Activated CD8-positive, alpha-beta memory T cell treated with anti-CD3 and anti-CD28 coated beads for 4 hours (primary cell): ENCODE measurements at places on chromosomes 2 and 18.

GRCh38 chr2:165007161-165007744 lies 51.9 kb upstream of the SLC38A11 start:
- no peak for DNase-seq

DNA sequence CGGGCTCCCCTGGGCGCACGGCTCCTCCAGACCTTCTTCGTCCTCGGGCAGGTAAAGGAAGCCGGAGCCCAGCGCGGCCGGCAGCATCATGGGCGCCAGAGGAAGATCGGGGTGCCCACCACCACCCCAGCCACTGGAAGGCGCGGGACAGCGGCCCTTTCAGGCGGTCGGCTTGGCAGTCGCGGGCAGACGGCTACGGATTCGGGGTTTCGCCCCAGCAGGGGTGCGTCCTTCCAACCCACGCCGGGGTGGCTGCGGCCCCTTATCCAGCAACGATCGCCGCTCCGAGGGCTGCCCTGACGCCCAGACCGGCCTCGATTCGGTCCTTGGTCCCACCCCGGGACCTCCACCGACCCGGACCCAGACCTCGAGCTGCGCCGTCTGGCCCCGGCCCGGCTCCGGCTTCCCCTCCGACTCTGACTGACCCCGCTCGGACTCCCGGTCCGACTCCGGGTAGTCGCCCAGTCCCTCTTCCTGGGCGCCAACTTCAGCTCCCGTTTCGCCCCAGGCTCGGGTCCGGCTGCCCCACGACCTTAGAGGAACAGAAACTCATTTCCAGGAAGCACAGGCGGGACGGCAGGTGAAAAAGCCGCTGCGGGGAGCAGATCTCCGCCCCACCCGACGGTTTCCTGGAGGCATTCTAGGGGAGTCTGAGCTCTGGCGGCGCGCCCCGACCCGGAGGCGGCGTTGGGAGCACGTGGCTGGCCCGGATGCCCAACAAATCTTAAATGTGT lies 30.2 kb upstream of the SSB start:
- peak; percentile 13 for DNase-seq

GRCh38 chr2:126399001-126399400 lies 257.0 kb upstream of the GYPC start:
- no peak for DNase-seq

- DNase-seq, result no peak
Measured at GRCh38 chr2:221775096-221775495, 203.0 kb upstream of the EPHA4 start.

DNA sequence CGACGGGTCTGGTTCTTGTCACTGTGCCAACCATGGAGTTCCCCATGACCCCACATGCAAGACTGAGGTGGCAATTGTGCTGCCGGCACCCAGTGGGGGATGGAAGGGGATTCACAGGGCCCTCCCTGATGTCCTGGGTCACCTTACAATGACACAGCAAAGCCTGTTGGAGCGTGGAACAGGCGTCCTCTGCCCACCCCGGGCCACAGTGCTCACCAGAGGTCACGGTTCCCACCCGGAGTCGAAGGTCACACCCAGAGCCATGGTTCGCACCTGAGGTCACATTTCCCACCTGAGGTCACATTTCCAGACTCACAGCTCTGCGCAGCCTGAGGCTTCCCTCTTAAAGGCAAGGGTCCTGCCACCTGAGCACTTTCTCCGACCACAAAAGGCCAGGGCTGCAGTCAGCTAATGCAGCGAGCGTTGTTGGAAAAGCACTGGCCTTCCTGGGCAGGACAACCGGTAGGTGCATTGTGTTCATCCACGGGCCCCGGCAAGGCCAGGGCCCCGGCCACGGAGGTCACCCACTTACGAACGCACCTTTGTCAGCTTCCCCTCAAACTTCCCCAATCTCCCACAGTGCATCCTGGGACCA lies 24.0 kb downstream of the KIF1A start:
- DNase-seq, result no peak

- DNase-seq, result no peak
Measured at GRCh38 chr2:99336804-99337112, 431 bp upstream of the EIF5B start.

GRCh38 chr2:164190700-164191099 lies 430.6 kb downstream of the GRB14 start:
- no peak for DNase-seq

DNA sequence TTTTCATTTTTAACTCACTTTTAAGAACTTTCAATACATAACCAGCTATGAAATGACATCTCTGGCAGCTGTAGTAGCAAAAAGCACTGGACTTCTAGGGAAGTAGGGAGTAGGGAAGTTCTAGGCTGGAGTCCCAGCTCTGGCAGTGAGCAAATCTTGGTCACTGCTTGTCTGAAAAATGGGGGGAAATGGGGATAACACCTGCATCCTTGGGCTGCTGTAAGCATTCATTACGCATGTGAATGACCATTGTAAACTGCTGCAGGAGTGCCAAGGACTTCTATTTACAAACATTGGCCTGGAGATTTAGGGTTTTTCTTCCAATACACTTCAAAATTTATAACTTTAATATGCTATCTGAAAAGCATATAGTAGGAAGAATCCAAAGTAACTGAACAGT lies 972 bp upstream of the MPP4 start:
- no peak for DNase-seq

GRCh38 chr2:64017811-64018700 lies 1.2 kb downstream of the VPS54 start:
- no peak for DNase-seq

DNA sequence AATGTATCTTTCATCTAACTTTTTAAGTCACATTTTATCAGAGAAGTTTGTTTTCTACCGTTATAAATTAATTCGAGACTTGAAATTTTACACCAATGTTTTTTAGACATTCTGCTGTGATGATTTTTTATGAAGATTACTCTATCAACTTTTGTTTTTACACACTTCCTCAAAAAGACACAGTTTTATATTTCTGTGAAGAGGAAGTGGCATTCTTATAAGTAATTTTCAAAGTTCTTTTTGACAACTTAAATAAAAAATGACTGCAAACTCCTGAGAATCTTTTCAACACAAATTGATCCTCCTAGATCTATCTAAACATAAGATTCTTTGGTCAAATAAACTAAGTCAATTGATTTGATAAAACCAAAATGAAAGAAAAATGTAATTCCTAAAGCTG lies 13.7 kb downstream of the ANKRD44 start:
- DNase-seq, result no peak

DNA sequence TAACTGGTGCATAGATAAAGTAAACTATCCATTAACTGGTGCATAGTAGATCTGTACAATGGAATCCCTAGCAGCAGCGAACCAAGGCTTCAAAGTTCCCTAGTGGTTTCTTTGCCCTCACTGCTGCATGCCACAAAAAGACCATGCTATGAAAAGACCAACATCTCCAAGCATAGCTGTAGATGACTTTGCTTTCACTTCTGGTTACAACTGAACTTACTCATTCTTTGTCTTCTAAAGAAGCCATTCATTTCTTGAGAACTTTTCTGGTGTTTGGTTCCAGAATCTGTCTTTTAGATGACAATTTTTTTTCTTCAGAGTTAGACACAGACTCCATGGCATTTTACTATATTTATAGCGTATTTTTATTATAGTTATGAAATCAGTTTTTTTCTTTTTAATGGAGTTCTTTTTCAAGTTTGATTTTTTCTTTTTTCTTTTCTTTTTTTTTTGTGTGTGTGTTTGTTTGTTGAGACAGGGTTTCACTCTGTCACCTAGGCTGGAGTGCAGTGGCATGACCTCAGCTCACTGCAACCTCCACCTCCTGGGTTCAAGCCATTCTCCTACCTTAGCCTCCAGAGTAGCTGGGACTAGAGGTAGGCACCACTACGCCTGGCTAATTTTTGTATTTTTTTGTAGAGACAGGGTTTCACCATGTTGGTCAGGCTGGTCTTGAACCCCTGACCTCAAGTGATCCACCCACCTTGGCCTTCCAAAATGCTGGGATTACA lies 63.6 kb downstream of the SLC35F5 start:
- DNase-seq, result no peak

GRCh38 chr2:233338046-233338445 lies 16.2 kb upstream of the DGKD start:
- DNase-seq, result no peak

DNA sequence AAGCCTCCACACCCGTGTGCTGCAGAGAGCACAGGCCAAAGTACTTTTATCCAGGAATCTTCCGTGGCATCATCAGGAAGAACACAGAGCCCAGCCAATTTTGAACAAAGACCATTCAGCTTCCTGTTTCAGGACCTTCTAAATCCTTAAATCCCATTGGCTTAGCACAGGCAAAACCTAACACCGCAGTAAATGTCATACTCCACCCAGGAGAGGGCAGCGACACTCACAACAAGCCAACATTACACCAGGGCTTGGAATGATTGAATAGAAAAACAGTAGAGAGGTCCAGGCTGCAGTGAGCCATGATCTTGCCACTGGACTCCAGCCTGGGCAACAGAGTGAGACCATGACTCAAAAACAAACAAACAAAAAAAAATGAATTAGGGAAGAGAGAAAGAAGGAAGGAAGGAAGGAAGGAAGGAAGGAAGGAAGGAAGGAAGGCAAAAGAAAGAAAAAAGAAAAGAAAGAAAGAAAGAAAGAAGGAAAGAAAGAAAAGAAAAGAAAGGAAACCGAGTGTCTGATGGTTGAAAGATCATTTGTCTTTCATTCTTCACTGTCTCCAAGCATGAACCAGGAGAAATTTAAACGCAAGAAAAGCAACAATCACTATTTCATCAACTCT lies 144.6 kb upstream of the SATB2 start:
- no peak for DNase-seq

- no peak for DNase-seq
Measured at GRCh38 chr2:162967147-162967546, 128.6 kb upstream of the KCNH7 start.

DNA sequence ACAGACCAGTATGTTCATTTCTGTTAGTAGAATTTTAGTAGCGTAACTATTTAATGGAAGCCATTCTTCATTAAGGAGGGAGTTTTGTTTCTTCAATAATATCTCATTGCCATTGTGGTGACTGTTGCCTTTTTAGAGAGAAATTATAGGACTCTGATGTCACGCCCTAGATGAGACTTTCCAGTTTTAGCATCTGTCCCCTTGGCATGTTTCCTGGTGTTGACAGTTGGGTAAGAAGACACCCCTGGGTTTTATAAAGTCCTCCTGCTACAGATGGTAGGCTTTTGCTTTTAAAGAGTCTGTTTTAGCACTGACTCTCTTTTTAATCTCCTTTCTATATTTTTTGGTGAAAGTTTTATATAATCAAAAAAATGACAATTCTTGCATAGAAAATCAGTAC lies 41.9 kb downstream of the KCNJ3 start:
- no peak for DNase-seq

DNA sequence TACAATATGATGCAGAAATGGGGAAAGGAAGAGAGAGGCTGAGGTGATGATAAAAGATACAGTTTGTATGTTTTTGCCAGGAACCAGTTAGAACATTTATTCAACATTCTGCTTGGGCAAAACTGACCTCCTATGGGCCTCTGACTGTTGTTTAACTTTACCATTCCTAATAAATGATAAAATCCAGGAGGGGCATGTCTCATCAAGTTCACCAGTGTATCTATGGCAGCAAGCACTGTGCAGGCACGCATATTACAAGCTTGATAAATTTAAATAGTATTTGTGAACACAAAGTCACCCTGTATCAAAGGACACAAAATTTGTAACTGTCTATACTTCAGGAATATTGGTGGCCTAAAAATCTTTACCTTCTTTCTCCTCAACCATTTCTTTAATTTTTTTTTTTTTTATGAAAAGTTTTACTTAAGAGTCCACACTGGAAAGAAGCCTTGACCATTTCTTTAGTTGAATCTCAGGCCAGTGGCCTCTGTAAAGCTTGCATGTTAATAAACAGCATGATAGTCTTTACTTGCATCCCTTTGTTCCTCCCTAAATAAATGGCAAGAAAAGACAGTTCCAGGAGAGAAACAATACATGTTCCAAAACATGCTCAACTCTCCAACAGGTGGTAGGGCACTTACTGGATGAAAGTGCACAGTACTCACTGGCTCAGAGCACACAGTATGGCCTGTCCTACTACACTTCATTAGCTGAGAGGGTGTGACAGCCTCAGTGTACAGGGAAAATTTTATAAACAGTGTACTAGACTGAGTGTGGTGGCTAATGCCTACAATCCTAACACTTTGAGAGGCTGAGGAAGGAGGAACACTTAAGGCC lies 52.3 kb downstream of the SOS1 start:
- no peak for DNase-seq

- no peak for DNase-seq
Measured at GRCh38 chr18:48698707-48699106, 159.9 kb downstream of the CTIF start.

DNA sequence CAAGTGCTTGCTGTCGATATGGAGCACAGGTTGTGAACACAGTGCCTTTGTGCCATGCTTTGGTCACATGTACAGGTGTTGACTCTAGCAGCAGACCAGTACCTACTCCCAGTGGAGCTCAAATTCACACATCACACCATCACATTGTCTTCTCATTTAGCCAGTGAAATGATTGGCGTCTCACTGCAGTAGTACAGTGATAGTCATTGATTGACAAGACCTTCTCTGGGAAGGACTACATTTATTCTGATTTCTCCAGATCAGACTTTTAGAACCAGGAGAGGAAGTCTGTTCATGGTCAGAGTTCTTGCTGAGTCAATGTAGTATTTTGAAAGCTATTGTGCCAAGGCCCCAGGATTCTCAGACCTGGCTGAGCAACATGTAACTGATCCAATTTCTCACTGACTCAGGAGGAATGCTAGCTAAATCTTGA lies 75.2 kb downstream of the FMNL2 start:
- no peak for DNase-seq

GRCh38 chr18:3824101-3824500 lies 374.1 kb downstream of the TGIF1 start:
- no peak for DNase-seq

- no peak for DNase-seq
Measured at GRCh38 chr18:58032233-58032632, 11.8 kb upstream of the NEDD4L start.

DNA sequence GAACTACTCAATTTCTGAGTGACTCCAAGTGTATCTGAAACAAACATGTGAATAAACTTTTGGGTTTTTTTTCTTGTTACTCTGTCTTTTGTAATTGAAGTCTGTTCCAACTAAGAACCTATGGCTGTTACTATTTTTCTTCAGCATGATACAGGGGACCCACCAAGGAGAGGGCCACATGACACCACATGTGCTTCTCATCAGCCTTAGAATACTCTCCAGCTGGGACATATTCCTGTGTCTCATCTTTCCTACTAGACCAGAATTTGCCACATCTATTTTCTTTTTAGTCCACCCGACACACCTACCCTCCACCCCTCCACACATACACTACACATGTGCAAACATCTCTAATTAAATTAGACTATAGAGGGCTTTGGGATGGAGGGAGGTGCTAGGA lies 191.7 kb upstream of the NDUFV2 start:
- no peak for DNase-seq

GRCh38 chr2:161415034-161415986 lies 787 bp upstream of the TBR1 start:
- no peak for DNase-seq

DNA sequence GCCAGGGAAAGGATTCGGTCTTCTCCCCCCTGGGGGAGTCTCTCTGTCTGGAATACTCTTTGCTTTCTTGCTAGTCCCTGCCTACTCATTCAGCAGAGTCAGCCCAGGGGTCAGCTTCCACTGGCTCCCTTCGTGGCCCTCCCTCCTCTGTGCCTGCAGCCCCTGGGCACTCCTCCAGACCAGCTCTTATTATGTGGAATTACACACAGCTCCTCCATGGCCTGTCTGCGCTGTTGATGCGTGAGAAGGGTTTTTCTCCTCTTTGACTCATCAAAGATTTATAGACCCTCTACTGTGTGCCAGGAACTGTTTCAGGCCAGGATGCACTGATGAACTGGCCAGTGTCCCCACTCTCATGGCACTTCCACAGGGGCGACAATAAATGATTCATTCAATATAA lies 44.4 kb downstream of the ST8SIA5 start:
- no peak for DNase-seq
